ENCODE measurements at places on chromosomes 11 and 22.

- DNase-seq, result no peak
Measured at GRCh38 chr11:69229511-69229910, 64.4 kb upstream of the MYEOV start.

- peak; percentile 35 for DNase-seq
Measured at GRCh38 chr22:45968751-45969413, 8.1 kb downstream of the WNT7B start.

GRCh38 chr11:19892387-19892786 is 179.8 kb downstream of the NAV2 start:
- no peak for DNase-seq

DNA sequence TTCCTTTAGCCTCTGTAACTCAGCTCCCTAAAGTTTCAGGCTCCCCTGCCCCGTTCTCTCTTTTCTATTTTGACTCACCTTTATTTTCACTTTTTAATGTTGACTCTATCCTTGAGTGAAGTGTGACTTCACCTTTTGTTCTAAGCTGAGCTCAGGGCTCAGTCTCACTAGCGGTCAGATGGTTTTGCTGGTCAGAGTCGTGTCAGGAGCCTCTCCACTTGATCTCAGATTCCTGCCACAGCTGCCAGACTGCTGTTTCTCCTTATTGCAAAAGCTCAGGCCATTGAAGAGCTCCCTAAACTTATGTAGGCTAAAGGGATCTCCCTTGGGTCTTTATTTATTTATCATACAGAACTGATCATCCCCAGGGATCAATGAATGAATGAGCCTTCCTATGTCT is 13.7 kb upstream of the POU2AF2 start:
- no peak for DNase-seq

DNA sequence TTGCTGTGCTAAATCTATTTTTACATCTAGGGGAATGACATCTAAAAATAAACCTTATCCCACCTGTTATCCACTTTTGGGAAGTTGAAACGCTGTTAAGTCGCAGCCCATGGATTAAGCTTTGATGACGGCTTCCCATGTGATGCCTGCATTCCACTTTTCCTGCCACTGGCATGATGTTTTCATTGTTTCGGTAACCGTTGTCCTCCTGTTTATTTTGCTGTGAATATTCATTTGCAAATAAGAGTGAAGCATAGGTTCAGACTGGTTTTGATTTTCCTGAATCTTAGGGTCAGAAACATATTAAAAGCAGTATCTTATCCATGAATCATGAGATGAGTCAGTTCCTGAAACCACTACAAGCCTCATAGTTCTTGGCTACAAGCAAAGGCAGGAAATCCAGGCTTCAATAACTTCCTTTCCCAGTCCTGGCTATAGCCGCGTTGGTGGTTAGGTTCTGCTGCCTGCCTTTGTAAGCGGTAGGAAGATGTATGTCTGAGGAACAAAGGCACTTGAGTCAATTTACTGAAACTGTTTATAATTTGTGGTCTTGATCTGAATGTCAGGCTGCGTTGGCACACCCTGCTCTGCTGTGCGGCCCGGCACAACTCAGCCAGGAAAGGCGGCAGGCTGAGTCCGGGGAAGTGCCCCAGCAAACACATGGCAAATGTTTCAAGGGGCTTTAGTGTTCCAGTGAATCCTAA is 19.4 kb downstream of the TEAD1 start:
- DNase-seq, result peak; percentile 98

GRCh38 chr22:31247726-31248125 is 35.6 kb downstream of the LIMK2 start:
- no peak for DNase-seq

DNA sequence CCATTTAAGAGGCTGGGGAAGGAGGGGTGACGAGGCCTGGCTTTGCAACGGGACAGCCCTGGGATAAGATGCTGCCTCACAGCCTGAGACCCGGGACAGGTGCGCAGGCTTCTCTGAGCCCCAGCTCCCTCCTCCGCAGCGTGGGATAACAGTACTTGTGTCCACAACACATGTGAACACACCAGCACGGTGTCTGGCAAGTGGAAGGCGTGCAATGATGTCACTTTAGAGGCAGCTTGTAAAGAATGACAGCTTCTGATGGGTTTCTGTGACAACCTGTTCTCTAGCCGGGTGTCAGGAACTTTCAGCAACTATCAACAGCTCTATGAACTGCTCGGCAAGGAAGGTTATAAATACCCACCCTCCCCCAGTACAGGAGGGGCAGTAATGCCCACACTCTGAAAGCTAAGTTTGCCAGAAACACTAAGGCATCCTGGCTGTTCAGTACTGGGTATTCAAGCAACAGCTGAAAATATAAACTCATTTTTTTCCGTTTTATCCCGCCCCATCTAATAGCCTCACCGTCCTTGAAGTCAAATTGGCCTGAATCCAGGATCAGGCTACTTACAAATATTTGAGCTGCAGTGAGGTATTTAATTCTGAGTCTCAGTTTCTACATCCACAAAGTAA is 59.7 kb downstream of the MYH9 start:
- peak; percentile 73 for DNase-seq
